ENCODE measurements at places on chromosomes 16 and 17.

DNA sequence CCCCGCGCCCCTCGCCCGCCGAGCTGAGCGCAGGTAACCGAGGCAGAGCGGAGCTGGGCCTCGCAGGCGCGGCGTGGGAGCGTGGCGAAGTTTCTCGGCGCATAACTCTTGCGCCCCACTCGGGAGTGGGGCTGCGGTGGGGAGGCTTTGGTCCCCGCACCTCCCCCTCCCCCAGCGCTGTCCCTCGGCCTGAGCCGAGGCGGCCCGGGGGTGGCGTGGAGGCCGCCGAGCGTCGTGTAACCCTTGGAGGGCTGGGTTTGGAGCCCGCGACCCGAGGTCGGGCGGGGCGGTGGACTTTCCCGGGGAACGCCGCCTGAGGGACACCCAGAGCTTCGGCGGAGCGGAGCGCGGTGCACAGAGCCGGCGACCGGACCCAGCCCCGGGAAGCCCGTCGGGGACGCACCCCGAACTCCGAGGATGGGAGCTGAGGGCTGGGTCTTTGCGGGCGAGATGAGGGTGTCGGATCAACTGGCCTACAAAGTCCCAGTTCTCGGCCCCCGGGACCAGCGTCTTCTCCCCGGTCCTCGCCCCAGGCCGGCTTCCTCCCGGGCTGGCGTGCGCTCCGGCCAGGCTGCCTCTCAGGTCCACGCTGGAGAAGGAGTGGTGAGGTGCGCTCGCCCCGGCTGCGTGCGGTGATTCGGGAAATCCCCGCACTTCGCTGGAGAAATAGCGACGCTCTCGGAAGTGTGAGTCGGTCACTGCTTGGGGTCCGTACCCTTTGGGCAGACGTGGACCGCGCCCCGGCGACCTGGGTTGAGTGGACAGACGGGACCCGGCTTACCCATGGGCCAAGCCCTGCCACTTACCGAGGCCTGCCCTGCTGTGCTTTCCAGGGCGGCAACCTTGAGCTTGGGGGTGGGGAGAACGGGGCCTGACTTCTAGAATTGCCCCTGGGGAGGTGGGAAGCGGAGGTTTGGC, 168.4 kb downstream of the RAB11FIP4 start:
- no peak for DNase-seq

- DNase-seq, result no peak
Measured at GRCh38 chr16:13084331-13084730, 182.9 kb downstream of the SHISA9 start.

DNA sequence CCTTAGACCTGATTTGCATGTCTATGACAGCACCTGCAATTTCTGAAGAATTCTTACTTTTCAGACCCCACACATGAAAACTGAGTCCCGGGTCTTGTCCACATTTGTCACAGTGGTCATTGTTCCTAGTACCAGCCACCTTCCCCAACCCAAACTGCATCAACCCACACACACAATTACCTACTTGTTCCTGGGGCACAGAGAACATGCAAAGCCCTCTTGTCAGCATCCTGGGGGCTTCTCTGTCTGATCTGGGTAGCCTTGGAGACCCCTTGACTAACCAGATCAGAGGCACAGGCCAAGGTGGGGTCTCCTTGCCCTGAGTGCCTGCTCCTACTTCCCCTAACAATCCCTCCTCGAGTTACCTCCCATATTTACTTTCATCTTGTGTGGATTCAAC, 36.7 kb upstream of the PIK3R6 start:
- no peak for DNase-seq

GRCh38 chr16:80233097-80233835, 307.5 kb upstream of the DYNLRB2 start:
- DNase-seq, result no peak

GRCh38 chr17:16491703-16492612, at the start of gene LRRC75A:
Gene LRRC75A, minus strand, starts transcription at chr17:16492193. Its CDS starts 203 bp downstream, at chr17:16491990.
- DNase-seq, result no peak

DNA sequence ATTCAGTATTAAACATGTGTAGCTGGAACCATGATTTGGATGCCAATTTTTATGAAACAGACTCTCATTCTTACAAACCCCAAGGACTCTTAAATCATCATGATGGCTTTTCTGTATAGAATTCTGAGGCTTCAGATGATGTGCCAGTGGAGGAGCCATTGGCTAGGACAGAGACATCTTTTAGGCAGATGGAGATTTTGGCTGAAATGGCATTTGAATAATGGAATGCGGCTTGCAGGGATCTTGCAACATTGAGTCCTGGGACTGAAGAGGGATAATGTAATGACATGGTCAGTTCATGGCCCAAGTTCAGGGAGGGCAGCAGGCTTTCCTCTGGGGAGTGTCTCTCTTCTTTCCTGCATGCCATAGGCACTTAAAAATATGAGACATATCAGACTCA, 172.4 kb downstream of the ABCA8 start:
- no peak for DNase-seq

DNA sequence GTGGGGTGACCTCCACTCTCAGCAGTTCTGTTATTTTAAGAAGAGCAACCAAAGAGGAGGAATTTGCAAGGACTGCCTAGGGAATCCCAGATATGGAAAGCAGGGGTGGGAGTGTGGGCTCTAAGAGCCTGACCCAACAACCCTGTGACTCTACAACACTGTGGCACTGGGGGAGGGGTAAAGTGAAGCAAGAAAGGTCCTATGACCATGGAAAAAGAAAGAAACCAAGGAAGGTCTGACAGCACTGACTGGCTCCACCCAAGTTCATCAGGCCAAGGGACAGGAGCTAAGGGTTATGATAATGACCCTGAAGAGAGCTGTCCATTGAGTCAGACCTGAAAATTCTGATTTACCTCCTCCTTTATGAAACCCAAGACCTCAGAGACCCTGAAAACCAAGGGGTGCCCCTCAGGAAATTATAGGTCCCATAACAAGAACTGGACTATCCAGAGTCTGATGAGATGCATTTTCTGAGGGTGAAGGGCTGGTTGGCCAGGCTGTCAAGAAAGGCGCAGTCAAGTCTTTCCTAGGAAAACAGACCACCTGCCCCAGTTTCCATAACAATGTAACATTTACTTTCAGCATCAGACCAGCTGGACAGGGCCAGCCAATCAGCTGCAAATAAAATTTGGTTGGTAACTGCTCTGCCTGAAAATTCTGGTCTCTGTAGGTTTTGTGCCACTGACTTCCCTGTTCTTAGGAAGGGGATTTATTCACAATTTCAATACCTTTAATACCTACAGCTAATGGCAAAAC, 53.8 kb upstream of the MTMR4 start:
- no peak for DNase-seq

- no peak for DNase-seq
Measured at GRCh38 chr17:82871056-82871775, 31.4 kb upstream of the ZNF750 start.

DNA sequence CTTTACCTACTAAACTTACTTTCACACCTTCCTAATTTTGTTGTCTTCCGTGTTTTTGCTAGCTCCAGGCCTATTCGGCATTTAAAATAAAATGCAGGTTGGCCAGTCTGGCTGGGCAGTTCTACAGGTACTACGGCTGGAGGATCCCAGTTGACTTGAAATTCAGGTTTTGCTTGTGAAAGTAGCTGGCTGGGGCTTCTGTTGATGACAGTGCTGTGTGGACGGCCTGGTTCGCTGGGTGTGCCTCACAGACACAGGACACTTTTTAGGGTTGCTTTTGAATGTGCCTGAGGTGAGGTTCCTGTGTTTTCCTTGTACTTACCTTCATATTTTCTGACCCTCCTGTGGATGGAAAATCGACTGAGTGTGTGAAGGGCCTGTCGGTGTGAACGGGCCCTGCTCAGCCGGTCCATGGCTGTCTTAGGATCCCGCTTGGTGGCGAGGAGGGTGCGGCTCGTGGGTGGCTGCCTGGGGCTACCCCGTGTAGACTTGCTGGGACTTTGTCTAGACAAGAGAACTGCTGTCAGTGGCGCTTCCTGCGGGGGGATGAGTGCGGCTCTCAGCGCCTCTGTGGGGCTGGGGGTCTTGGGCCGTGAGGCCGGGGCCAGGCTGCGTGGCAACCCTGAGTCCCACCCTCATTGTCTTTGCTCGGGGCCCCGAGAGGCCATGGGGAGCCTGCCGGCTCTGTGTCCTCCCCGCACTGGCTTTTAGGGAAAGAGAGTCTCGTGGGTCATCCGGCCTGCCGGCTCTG, 18.7 kb upstream of the ZNF750 start:
- DNase-seq, result no peak

DNA sequence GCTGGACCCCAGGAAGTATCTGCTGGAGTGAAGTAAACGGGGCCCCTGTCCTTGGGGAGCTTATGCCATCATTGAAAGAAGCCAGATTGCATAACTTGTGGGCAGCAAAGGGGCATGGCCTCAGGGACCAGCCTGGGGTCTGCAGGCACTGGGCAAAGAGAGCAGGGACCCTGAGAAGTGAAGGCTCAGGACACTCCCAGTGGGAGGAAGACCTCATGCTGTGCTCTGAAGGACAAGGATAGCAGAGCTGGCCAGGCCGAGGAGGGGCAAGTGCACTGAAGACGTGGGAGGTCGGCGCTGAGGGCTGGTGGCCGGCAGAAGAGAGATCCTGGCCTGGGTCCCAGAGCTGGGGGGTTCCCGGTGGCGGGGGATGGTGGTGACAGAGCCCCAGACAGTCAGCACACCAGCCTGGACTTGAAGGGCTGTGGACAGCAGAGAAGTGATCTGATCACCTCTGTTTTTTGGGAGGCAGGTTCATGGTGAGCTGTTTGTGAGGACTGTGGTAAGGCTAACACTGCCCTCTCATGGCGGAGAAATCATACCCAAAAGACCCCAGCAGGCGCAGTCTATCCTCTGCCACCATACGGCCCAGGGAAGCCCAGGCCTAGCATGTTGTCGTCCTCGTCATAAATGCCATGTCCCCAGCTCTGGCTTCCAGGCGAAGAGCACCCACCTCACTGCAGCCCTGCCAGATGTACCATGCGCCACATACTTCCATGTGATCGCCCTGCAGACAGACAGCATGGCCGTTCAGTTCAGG, 7.1 kb upstream of the CNP start:
- DNase-seq, result peak; percentile 27

DNA sequence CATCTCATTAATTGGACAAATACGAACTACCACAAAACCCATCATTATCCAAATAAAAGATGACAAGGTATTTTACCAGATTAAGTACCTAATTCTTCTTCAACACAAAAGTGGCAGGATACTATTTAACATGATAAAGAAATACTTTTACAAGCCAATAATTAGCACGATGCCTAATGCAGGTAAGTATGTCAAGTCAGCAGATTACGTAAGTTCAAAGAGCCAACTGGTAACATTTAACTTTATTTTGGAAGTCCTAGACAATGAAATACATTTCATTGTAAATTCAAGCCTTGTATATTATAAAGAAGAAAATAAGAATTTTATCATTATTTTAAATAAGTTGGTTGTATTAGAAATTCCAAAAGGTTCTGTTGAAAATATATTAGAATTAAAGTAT, 535.3 kb upstream of the SOX9 start:
- DNase-seq, result no peak

GRCh38 chr17:9028202-9028987, 7.1 kb downstream of the NTN1 start:
- DNase-seq, result no peak

GRCh38 chr17:37823996-37824395, 79.1 kb upstream of the HNF1B start:
- DNase-seq, result no peak

DNA sequence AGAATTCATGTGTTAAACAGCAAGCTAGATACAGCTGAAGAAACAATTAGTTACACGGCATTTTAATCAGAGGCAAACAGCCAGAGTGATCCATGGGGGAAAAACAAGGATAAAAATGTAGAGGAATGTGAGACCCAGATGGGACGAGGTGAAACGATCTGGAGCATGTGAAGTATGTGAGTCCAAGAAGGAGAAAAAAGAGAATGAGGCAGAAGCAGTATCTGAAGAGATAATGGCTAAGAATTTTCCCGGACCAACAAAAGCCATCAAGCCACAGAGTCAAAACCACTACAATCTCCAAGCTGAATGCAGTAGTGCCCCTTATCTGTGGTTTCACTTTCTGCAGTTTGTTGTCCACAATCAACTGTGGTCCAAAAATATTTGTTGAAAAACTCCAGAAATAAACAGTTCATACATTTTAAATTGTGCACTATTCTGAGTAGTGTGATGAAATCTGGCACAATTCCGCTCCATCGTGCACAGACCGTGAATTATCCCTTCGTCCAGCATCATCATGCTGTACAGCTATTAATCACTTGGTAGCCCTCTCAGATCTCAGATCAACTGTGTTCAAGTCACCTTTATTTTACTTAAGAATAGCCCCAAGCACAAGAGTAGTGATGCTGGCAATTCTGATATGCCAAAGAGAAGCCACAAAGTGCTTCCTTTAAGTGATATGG, 18.8 kb downstream of the MYH10 start:
- DNase-seq, result no peak

GRCh38 chr17:34996422-34997285, 16.3 kb downstream of the LIG3 start:
- DNase-seq, result no peak

DNA sequence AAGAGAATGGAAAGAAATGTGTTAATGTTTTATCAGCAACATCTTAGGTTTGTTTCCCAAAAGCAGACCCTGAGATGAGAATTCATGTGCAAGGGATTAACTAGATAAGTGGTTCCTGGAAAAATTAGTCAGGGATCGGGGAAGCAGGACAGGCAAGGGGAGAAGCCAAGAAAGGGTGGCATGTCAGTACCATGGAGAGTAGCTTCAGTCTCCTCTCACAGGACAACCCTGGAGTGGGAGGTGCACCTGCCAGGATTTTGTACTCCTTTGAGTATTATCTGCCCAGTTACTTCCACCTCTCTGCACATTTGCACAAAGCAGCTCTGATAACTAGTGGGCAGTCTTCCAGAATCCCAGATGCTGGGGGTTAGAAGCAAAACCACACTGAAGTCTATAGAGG, 117.0 kb downstream of the RGS9 start:
- DNase-seq, result no peak

DNA sequence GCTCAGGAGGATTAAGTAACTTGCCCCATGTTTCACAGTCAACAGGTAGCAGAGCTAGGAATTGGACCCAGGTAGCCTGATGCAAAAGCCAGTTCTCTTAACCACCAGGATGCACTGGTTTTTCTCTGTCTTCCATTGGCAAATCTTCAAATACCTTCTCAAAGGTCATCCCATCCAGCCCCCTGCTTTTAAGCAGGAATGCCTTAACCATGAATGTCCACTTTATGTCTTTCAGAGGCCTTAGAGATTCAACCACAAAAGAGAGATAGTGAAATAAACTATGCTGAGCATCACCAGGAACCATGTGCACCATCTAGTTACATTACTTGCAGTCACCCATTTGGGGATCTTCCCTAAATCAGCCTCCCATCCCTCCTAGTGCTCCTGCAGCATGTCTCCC, 94.3 kb downstream of the C17orf67 start:
- DNase-seq, result no peak

DNA sequence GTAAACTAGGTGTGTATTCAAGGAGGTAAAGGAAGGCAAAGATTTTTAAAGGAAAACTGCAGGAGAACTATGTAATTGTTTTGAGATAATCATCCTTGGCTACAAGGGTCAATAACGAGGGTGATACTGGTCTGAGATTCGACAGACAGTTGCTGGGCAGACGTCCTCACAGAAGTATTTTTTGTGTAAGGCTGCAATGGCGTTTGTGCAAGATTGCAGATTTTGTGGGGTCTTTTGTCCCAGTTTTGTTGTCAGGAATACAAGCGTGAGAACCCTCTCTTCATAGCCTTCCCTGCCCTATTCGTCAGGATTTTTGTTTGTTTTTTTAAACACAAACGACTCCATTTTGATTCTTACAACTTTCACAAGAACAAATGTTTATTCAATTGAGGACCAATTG, 57.5 kb downstream of the GPR139 start:
- no peak for DNase-seq

GRCh38 chr16:70774261-70774660, 26.7 kb downstream of the VAC14 start:
- no peak for DNase-seq
